ENCODE measurements at places on chromosomes 12 and 14.

DNA sequence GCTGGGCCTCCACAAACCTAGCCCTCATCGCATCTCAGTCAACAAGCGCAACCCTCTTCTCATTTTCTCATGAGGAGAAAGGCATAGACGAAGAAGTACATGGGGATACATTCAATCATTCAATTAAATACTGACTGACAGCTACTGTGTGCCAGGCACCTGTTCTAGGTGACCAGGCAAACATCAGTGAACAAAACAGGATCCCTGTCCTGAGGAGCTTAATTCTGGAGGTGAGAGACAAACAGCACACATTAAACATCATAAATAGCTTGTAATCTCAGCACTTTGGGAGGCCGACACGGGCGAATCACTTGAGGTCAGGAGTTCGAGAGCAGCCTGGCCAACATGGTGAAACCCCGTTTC is 362 bp upstream of the ACYP1 start:
- no peak for DNase-seq

GRCh38 chr12:57218030-57218853 is 1.6 kb downstream of the NXPH4 start:
- DNase-seq: no peak

DNA sequence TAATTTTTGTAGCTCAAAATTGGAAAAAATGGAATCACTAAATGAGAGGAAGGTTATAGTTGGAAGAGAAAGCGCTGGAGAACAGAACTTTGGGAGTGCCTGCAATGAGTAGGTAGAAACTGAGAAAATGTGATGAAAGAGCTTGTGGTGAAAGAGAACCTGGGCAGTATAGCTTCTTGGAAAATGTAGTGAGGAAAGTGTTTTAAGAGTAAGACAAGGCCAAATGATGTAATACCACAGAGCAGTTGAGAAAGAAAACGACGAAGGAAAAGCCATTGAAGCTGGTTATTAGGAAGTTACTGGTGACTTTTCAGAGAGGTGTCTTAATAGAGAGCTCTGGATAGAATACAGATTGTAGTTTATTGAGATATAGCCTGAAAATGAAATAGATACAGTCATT is 255.3 kb downstream of the AEBP2 start:
- DNase-seq: peak; percentile 30

DNA sequence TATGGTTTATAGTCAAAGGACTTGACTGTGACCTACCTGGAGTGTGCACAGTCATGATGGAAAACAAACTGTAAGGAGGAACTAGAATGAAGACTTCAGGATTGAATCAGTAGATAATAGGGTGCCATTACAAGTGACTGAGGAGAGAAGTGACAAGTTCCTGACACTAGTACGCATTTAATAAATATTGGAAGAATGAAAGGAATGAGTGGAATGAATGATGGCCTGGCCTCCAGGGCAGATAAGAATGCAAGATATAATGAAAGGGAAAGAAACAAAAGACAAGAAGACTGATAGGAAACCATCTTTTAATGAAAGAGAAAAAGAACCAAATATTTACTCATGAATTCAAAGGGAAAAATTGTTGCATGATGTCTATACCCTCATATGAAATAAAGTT is 44.7 kb upstream of the NEDD1 start:
- no peak for DNase-seq
